ENCODE measurements at places on chromosomes 16 and 17. TPM values are rescaled to one million over a fixed set of nuclear protein-coding genes. Genes with fewer than 3 reads are reported as not detected.

- DNase-seq, result no peak
- H3K27ac ChIP-seq, result no peak overlapping the region
- no peaks in the 10 kb centered on the region for H3K36me3 ChIP-seq
- H3K27me3 ChIP-seq, result no peaks in the 10 kb centered on the region
- peaks cover 5% of the 10 kb centered on the region for H3K4me1 ChIP-seq
- no peak overlapping the region for H3K4me3 ChIP-seq
Observed at GRCh38 chr17:17084317-17084835, 42.1 kb downstream of the MPRIP start.

- no peak overlapping the region for H3K4me3 ChIP-seq
- H3K36me3 ChIP-seq, result no peaks in the 10 kb centered on the region
- DNase-seq, result peak; percentile 66
- H3K27ac ChIP-seq, result 0 out of 2 replicates have a peak overlapping the region, but pooled peaks have one; percentile 37
- peaks cover 23% of the 10 kb centered on the region for H3K4me1 ChIP-seq
Observed at GRCh38 chr16:56673921-56674320, 4.3 kb downstream of the MT1H start.

DNA sequence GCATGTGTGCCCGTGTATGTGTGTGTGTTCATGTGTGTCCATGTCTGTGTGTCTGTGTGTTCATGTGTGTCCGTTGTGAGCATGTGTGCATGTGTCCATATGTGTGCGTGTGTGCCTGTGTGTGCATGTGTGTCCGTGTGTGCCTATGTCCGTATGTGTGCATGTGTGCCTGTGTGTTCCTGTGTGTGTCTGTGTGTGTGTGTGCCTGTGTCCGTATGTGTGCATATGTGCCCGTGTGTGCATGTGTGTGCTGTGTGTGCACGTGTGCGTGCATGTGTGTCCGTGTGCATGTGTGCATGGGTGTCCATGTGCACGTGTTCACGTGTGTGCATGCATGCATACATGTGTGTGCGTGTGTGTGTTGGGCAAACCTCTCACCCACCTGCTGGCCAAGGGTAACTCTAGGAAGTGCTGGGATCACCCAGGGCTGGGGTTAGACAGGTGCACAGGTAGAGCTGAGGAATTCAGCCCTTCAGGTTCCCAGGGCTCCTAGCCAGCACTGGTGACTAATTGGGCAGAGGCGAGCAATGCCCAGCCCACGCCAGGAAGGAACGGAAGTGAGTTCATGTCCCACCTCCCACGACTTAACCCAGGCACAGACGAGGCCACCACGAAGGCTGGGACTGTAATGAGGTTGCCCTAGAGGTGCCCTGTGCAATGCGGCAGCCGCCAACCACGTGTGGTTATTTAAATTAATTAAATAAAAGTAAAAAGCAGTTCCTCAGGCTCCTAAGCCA, 8.2 kb upstream of the CSNK1D start:
- no peak overlapping the region for H3K27ac ChIP-seq
- H3K27me3 ChIP-seq, result no peaks in the 10 kb centered on the region
- H3K4me3 ChIP-seq, result no peak overlapping the region
- no peak for DNase-seq
- peaks cover 5% of the 10 kb centered on the region for H3K4me1 ChIP-seq

- no peaks in the 10 kb centered on the region for H3K36me3 ChIP-seq
- H3K4me3 ChIP-seq, result no peak overlapping the region
- peaks cover 13% of the 10 kb centered on the region for H3K4me1 ChIP-seq
- DNase-seq, result no peak
Observed at GRCh38 chr17:77002103-77003045, 134.2 kb downstream of the MGAT5B start.

DNA sequence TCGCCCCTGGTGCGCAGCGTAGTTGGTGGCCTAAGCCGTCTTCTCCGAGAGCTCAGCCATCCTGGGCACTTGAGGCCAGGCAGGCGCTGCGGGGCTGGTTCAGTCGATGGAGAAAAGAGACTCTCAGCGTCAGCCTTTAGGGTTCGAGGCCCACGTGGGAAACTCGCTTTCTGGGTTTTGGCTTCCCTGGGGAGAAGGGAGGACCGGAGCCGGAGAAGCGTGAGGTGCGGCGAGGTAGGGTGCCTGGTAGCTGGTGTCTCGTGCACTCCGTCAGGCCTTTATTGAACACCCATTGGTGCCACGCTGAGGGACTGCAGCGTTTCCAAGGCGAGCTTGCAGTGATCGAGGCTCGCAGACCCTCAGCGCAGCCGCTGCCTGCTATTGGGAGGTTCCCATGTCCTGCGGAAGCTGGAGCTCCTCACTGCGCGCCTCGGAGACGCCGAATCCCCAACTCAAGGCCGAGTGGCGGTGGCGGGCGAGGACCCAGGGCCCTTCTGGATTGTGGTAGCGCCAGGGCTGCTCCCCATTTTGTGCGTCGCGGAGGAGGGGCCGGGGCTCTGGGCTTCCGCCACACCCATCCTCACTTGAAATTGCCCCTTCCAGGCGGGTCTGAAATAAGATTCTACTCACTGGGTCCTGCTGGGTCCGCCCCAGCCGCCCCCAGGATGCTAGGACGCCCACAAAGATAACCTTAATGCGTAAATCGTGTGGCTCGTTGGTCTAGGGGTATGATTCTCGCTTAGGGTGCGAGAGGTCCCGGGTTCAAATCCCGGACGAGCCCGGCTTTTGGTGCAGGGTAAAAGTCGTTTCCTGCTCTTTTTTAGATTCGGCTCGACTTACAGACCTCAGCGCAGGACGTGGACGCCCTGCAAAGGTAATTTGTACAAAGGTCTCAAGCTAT, 1.2 kb downstream of the OR1F1 start:
- H3K36me3 ChIP-seq, result no peaks in the 10 kb centered on the region
- no peak for DNase-seq
- no peaks in the 10 kb centered on the region for H3K27me3 ChIP-seq
- H3K4me1 ChIP-seq, result no peaks in the 10 kb centered on the region

DNA sequence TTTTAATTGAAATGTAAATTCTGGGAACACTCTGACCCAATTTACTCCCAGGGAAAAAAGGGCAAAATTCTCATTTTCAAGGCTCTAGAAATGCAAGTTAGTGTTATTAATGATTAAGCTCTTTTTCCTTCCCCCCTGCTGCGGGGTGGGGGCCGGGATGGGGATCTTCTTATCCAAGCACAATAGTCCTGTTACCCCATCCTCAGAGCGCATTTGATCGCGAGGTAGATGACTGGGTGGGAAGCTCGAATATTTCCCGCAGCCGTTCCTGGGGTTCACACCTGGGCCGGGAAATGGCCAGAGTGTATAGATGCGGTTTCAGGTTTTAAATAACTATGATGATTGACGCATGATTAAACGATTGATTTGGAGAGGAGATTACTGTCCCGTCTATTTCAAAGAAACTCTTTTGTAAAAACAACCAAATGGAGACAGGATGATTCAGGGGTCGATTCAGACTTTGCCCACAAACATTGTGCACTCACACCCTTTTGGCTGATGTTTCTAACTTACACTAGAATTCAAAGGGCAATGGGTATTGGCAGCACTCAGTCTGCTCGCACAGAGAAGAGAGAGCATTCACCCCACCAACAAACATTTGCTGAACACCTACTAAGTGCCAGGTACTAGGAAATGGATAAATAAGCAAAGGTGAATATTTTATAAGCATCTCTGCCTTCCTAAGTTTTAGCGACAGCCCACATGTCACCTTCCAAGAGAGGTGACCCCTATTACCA, 55.0 kb downstream of the SALL1 start:
- H3K27me3 ChIP-seq, result no peaks in the 10 kb centered on the region
- no peak for DNase-seq
- no peaks in the 10 kb centered on the region for H3K4me1 ChIP-seq
- no peak overlapping the region for H3K27ac ChIP-seq
- no peaks in the 10 kb centered on the region for H3K36me3 ChIP-seq

GRCh38 chr16:74742051-74742481, 32.6 kb downstream of the FA2H start:
- H3K4me1 ChIP-seq, result no peaks in the 10 kb centered on the region
- H3K27ac ChIP-seq, result no peak overlapping the region
- H3K27me3 ChIP-seq, result no peaks in the 10 kb centered on the region
- DNase-seq, result no peak
- no peak overlapping the region for H3K4me3 ChIP-seq
- H3K36me3 ChIP-seq, result no peaks in the 10 kb centered on the region

DNA sequence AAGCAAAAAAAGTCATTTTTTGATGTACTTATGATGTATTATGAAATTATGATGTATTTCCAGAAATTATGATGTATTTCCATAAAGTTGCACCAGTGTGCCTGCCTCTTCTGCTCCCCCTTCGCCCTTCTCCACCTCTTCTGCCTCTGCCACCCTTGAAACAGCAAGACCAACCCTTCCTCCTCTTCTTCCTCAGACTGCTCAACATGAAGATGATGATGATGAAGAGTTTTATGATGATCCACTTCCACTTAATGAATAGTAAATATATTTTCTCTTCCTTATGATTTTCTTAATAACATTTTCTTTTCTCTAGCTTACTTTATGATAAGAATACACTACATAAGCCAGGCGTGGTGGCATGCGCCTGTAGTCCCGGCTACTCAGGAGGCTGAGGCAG, 7.4 kb upstream of the ZNF785 start:
- H3K4me1 ChIP-seq, result peaks cover 23% of the 10 kb centered on the region
- H3K27me3 ChIP-seq, result no peaks in the 10 kb centered on the region
- DNase-seq, result no peak
- H3K27ac ChIP-seq, result no peak overlapping the region
- no peak overlapping the region for H3K4me3 ChIP-seq

- H3K4me3 ChIP-seq, result no peak overlapping the region
- no peak overlapping the region for H3K27ac ChIP-seq
- no peaks in the 10 kb centered on the region for H3K4me1 ChIP-seq
- H3K36me3 ChIP-seq, result no peaks in the 10 kb centered on the region
- H3K27me3 ChIP-seq, result no peaks in the 10 kb centered on the region
- DNase-seq, result no peak
Observed at GRCh38 chr17:41127371-41127770, 3.4 kb upstream of the KRTAP4-12 start.

GRCh38 chr17:81498953-81499600, 13.5 kb downstream of the ACTG1 start:
- no peak overlapping the region for H3K27ac ChIP-seq
- H3K36me3 ChIP-seq, result no peaks in the 10 kb centered on the region
- H3K4me1 ChIP-seq, result peaks cover 5% of the 10 kb centered on the region
- no peak overlapping the region for H3K4me3 ChIP-seq

NHLRC4 gene
- total RNA-seq, result 3.7 TPM

CAPNS2 gene
- total RNA-seq, result not detected

PRSS36 gene
- not detected for total RNA-seq

GAS2L2 gene
- 0.07 TPM for total RNA-seq

ARL17B gene
- 19.7 TPM for total RNA-seq

SHISA6 gene
- not detected for total RNA-seq

KRT32 gene
- total RNA-seq, result not detected

LYRM9 gene
- 0.97 TPM for total RNA-seq
